ENCODE measurements at places on chromosomes 4 and X.

- no peak for DNase-seq
Observed at GRCh38 chr4:154478547-154478946, 13.1 kb downstream of the DCHS2 start.

DNA sequence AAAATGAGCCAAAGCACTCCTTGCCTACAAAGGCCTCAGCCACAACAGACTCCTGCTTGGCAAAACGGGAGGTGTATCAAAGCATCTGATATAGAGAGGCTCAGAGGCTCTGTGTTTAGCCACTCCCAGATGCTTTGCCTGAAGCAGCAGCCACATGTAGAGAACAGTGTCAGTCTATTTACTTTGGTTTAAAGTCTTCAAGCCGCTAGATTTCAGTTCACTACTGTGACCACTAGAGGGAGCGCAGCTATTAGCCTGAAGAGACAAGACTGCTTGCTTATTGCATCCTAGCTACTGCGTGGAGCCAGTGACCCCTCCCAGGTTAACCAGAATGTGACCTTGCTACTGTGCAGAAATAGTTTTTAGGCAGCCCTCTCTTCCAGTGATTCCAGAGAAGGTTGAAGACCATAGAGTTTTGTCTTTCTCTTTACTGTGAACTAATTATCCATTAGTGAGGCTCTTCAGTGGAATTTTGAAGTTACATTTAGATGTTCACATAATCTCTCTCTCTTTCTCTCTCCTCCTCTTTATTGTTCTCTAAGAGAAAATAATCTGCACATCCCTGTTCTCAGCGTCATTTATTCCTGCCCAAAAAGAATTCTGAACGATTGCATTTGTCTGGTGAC is 39.3 kb downstream of the BMP3 start:
- peak; percentile 80 for DNase-seq

GRCh38 chr4:23782778-23783437 is 106.9 kb downstream of the PPARGC1A start:
- no peak for DNase-seq

GRCh38 chr4:142596595-142596994 is 249.5 kb downstream of the INPP4B start:
- DNase-seq = no peak

GRCh38 chr4:86558797-86559196 is 35.3 kb upstream of the PTPN13 start:
- DNase-seq = no peak

GRCh38 chrX:51026862-51027261 is 116.3 kb downstream of the BMP15 start:
- no peak for DNase-seq

DNA sequence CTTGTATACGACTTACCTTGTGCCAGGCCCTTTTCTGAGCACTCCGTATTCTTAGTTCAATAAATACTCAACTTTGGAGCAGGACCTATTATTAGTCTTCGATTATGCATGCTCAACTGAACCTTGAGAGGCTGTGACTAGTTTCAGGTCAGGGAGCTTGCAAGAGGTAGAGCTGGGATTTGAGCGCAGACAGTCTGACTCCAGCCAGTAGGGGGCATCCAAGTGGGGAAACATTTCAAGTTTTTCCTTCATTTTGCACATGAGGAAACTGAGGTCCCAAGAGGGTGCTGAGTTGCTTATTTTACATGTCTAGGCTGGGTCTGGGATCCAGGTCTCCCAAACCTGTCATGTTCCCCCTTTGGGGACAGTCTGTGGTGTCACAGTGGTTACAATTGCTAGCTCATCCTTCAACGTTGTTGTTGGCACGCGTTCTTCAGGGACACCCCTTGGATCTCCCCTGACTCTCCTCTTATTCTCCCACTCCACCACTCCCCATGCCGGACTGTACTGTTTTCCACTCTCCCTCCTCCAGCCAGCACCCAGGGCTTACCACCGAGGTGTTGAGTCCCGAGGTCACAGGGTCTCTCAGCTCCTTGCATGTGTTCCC is 6.7 kb upstream of the PRICKLE3 start:
- DNase-seq = no peak

DNA sequence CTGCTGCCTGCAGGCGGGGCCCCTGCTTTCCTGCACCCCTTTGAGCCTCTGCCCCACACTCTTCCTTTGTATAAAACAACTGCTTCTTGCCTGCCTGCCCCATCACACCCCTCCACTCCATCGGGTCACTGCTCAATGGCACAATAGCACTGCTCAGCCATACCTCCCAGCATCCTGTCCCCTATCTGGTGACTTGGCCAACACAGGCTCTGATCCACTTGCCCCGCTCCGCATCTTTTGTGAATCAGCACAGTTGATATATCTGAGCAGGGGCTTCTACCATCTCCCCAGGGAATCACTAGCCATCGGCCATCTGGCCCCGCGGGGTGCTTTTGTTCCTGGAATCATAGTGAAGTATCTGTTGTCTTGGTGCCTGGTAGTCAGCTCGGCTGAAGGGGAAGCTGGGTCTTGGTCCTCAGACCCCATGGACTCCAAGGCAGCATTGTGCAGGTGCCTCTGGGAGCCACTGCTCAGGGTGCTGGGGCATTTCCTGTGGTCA is 45.3 kb downstream of the MAP7D3 start:
- DNase-seq = no peak

GRCh38 chr4:73593631-73594241 is 26.5 kb downstream of the RASSF6 start:
- no peak for DNase-seq

GRCh38 chr4:46934726-46935125 is 25.7 kb upstream of the COX7B2 start:
- DNase-seq = no peak

DNA sequence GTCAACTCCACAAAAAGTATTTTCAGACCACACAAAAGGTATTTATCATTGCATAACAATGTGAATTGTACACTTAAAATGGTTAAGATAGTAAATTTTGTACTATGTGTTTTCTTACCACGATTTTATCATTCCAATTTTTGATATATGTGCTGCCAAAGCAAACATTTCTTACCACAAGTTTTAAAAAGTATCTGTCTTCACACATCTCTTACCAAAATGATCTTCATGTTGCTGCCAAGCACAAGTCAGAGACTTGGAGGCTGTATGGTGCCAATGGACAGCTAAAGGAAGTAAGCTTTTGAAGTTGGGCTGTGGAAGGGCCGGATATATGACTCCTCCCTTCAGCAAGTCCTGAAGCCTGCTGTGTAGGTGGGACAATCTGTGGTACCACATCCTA is 67.9 kb downstream of the TMLHE start:
- DNase-seq = no peak

DNA sequence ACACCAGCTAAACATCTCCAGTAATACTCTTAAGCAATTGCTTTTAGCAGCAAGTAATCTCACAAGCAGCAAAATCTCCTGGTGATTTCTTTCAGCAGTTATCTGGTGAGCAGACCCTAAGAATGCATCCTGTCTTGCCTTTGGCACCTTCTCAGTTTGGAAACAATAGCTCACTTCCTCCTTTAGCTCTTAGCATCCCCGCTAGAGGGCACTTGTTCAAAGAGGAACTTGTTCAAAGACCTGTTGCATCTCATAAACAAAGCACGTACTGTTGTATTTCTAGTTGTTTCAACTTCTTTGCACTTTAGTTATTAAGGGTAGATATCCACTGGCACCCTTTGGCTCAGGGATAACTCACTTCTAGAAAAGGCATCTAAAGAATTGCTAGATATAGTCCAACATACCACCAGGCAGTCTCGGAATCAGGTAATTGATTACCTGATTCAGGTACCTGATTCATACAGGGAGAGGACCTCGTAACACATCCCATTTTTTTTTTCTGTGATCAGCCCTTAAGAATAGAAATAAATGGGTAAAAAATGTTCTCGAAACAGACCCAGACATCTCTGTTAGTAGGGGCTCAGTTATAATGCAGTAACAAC is 81.9 kb upstream of the QRFPR start:
- peak; percentile 50 for DNase-seq

- no peak for DNase-seq
Observed at GRCh38 chrX:107713203-107713542, 62.4 kb downstream of the TSC22D3 start.

DNA sequence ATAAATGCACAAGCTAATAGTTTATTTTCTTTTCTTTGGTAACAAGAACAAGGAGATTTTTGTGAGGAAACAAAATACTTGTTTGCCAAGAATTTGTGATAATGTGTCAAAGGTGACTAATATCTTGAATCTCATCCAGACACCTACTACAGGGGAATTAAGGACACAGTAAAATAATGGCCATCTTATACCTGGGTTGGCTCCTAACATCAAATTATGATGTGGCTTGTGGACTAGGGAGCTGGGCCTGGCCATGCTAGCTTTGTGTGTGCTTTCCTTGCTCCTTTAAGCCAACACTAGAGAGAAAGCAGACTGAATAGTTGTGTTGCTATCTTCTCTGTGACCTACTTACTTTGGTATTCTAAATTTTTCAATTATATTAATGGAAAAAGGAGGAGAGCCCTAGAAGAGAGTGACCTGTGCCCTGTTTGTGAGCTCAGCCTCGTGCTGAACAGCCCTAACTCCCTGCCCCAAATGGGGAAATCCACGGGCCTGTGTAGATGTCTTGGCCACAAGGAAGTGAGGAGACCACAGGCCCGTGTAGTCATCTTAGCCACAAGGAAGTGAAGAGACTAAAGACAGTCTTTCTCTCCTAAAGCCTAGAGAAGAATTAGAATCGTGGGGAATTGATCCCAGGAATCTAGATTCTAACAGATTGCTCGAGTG is 23.3 kb downstream of the ARHGAP24 start:
- no peak for DNase-seq

All from HFF-Myc (cell line).